Inflammatory macrophage treated with lipopolysaccharide for 4 hours (primary cell): ENCODE measurements at places on chromosomes 3 and 15.

DNA sequence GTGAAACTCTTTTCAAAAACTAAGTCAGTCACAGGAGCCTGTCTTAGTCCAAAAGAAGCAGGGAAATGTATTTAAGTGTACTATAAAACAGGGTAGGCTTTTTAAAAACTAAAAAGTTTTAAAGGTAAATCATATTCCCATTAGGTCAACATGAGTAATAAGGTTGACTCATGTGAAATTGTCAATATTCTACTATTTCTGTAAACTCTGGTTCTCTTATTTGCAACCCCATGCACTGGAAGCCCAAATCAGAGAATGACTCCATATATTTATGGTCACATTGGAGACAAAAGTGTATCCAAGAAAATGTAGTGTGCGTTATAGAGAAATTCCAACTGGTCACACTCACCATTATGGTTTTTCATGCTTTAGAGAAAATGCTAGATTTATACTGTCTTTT lies 600.3 kb upstream of the TGFBR2 start:
- no peak for DNase-seq

- no peak for DNase-seq
Observed at GRCh38 chr3:182519569-182519968, 273.7 kb upstream of the ATP11B start.

DNA sequence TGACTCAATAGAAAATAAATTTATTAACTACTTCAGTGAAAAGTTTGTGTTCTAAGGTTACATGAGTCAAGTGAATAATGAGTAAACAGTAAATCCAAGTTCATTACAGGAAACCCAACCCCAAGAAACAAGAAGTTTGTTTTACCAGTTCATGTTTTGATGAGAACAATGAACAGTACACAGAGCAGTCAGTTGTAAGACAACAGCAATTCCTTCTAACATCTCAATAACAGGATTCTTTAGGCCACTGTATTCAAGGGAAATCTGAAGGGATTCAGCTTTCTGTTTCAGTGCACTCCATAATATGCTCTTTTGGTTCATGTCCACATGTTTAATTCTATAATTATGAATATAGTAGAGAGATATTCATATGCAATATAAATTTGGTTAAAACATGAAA lies 18.4 kb downstream of the ATR start:
- no peak for DNase-seq

- DNase-seq: peak; percentile 60
Observed at GRCh38 chr3:188526057-188526456, 372.1 kb downstream of the LPP start.

GRCh38 chr3:9810846-9811245 lies 784 bp downstream of the TTLL3 start:
- DNase-seq: no peak

- DNase-seq: peak; percentile 50
Observed at GRCh38 chr3:179016979-179017670, 54.5 kb downstream of the ZMAT3 start.

- no peak for DNase-seq
Observed at GRCh38 chr15:67820992-67821783, 4.1 kb upstream of the SKOR1 start.

DNA sequence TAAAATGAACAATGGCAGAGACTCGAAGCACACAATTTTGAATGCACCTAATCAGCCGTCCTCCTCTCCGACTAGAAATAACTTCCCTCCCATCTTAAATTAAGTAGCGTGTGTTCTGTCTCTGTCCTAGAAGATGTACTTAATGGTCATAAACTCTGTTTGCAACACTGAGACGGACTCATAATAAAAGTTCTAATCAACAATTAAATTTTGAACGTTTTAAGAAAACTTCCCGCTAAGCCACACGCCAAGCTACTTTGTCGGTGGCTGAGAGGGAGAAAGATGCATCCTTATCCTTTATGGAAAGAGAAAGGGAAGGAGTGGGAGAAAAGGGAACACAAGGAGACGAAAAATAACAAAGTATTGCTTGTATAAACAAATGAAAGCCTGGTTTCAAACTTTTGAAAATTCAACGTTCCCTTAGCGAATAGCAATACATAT lies 989 bp downstream of the GNB4 start:
- peak; percentile 22 for DNase-seq

DNA sequence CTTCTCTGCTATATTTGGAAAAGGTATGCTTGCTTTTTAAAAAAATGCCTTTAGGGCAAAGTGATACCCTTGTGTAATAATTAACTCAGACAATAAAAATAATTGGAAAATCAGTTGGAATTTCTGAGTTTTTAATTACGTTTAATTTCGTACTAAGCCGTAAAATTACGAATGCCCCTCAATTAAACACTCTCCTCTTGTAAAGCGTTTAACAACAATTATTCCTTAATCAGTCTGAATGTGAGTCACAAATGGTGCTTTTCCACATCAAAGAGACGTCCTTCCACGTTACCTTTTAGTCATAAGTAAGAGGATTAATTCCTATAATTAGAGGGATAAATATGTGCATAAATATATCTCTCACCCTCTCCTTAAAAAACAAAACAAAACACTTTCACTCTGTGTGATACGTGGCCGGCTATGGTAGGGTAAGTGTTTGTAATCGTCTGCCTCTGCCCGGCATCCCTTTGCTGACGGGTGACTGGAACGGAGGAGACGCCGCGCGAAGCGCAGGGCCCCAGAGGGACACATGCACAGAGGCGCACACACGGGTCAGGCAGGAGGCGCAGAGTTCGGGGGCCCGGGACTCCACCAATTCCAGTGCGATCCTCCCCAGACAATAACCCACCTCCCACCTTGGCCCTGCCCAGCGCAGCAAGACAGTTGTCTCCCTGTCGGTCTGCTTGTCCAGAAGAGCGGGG lies 9.7 kb upstream of the MEIS2 start:
- DNase-seq: no peak

- no peak for DNase-seq
Observed at GRCh38 chr15:82646250-82647044, 716 bp downstream of the CPEB1 start.

DNA sequence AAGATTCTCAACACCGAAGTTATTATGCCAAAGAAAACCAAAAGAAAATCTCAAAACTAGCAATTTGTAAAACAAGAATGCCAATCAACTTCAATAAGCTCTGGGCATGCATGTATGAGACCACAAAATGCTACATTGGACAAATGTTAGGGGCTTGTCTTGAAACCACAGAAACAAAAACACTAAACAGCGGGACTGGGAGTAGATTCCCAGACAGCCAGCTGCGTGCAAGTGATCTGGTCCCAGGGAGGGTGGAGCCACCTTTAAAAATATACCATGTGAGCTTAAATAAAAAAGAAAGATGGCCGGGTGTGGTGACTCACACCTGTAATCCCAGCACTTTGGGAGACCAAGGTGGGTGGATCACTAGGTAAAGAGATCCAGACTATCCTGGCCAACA lies 163.6 kb upstream of the PRICKLE2 start:
- DNase-seq: no peak

DNA sequence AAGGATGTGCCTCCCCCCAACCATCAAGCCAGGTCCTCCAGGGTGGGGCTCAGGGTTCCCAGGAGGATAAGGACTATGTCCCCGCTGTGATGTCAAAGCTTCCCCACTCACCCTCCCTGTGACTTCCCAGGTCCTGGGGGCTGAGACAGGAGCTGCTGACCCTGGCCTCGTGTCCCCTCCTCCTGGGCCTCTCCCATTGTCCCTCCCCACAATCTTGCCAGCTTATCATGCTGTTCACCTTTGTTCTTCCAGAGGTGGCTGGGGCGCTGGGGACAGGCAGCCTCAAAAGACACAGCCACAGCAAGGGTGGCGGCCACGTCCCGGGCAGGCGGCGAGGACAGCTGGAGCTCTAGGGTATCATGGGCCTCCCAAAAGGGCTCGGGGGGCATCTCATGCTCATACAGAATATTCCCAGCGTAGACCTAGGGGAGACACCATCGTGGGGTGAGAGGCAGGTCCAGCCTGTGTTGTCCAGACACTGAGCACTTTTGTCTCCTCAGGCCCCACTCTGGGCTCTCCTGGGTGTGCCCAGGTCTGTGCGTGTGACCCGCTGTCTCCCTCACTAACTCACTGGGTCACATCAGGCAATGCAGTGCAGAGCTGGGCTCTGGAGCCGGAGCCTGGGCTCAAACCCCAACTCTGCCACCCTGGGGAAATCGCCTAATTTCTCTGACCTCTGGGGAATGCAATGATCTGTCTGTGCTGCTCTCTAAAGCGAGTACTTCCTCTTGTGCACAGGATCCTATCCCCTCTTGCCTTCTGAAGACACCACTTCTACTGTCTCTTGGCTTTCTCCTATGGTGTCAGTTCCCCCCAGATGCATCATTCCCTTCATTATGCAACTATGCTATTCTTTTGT lies 30.0 kb downstream of the SNX33 start:
- DNase-seq: no peak
